Activated CD8-positive, alpha-beta memory T cell treated with anti-CD3 and anti-CD28 coated beads for 1 hour (primary cell): ENCODE measurements at places on chromosomes 16 and 17.

GRCh38 chr17:81027591-81028505 lies 7.1 kb upstream of the BAIAP2 start:
- DNase-seq: no peak

- DNase-seq: no peak
Observed at GRCh38 chr17:17134957-17135333, 71.2 kb downstream of the PLD6 start.

DNA sequence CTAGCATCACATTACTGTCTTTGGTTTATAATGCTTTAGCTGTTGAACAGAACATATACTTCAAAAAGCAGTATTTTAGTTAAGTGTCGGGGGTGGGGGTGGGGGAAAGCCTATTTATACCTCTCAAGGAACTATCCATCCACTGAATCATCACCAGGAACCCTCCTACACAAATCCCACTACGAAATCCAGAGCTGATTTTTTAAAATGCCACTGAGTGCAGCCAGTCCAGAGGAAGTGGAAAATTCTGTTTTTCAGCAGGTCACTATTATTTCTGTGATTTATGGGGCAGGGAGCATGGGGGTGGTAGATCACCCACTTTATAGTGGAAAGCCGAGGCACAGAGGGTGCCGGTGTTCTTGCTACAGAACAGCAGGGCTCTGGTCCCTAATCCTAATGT lies 284.1 kb downstream of the SOX9 start:
- DNase-seq: no peak

GRCh38 chr17:43952351-43952723 lies 1.4 kb downstream of the PYY start:
- DNase-seq: no peak

DNA sequence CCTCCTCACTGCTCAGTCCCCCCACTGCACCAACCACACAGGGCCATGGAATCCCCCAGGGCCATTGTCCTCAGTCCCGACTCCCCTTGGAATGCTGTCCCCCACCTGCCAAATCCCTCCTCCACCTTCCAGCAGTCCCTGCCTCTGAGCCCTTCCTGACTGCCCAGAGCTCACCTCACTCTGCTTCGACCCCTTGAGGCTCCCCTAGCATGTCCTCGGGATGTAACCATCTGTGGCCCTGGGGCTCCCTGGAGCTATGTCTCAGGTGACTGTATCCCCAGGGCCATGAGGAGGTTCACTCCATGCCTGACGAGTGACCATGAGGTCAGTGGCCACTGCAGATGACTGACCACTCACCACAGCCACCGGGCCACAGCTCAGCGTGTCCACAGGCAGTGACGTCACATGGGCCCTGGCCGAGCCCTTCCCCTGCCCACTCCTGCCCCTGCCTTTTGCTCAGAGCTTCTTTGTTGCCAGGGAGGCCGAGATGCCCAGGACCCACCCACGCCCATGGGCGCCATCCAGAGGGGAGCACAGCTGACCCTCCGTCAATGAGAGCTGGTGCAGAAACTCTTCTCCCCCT lies 7.7 kb upstream of the PIEZO1 start:
- no peak for DNase-seq

DNA sequence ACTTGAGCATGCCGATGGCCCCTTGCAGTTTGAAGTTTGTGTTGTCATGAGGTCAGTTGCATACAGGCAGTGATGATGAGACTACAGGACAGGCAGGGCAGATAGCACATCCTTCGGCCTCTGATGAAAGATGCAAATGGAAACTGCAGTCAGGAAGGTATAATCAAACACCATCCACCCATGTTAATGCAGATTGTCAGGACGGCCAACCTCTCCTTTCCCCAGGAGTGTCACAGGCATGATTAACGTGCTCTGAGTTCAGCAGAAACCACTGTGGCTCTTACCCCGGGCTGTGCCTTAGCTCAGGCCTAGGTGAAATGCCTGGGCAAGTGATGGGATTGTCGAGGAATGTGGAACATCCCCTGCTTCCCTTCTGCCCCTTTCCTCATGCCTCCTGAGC lies 893.5 kb upstream of the RBFOX1 start:
- no peak for DNase-seq

DNA sequence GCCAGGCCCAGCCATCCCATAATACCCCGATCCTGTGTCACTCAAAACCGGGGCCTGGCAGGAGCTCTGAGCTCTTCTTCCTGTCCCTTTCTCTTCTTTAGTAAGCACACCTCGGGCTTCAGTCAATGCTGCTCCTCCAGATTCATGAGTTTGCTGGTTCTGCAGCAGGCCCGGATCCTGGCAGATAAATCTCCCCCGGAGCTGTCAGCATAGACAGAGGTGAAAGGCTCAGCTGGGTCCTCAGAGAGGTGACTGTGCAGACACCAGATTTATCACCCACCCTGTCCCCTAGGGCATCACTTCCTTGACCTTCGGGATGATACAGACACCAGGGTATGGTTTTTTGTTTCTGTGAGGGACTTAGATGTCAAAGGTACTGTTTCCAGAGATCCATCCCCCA lies 242.5 kb upstream of the N4BP1 start:
- no peak for DNase-seq

DNA sequence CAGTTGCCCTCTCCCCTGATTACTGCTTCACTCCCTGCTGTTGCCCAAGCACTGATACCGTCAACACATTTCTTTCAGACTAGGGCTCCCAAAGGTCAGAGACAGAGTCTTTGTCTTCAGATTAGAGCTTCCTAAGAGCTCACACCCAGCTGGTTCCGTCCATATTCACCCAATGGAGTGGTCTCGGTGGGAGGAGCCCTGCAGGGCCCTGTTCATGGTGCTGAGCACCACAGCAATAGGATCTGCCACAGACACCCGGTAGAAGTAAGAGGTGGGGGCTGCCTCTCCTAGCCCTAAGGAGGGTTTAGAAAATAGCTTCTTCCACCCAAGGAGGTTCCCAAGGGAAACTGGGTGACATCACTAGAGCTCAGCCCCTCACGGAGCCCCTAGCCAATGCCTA lies 128.3 kb downstream of the CCDC144A start:
- no peak for DNase-seq

GRCh38 chr17:81090361-81091136 lies 55.6 kb downstream of the BAIAP2 start:
- DNase-seq: no peak

DNA sequence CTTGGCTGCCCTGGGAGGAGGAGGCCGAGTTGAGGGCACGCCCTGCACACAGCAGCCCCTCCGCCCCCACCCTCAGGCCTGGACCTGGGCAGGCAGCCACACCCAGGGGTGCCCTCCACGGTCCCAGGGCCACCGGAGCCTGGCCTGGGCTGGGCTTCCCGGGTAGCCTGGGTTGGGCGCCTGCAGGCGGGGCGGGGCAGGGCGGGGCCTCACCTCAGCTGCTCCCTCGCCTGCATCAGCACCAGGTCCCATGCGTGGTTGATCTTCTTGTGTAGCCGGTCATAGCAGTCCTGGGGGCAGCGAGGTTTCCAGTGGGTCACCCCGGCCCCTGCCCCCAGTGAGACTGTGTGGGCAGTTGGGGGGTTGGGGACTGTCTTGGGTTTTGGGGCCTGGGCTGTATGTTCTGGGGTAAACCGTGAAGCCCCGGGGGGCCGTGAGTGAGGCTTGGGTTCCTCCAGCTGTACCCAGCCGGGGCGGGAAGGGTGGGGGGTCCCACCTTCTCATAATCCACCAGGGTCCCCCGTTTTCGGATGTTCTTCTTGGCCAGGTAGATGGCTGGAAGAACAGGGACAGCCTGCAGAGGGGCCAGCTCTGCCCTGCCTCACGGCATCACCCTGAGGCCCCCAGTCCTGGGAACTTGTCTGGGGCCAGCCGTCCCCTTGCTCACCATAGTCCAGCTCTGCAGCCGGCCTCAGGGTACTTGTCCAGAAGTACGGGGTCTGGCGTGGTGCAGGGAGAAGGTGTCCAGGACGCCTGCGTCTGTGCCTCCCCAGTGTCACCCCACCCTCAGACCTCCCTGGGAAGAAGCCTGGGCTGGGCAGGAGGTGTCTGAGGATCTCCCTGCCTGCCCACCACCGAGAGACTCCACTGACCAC lies 2.0 kb downstream of the RGS11 start:
- DNase-seq: no peak

- no peak for DNase-seq
Observed at GRCh38 chr17:20123209-20123608, 114.0 kb downstream of the SPECC1 start.

DNA sequence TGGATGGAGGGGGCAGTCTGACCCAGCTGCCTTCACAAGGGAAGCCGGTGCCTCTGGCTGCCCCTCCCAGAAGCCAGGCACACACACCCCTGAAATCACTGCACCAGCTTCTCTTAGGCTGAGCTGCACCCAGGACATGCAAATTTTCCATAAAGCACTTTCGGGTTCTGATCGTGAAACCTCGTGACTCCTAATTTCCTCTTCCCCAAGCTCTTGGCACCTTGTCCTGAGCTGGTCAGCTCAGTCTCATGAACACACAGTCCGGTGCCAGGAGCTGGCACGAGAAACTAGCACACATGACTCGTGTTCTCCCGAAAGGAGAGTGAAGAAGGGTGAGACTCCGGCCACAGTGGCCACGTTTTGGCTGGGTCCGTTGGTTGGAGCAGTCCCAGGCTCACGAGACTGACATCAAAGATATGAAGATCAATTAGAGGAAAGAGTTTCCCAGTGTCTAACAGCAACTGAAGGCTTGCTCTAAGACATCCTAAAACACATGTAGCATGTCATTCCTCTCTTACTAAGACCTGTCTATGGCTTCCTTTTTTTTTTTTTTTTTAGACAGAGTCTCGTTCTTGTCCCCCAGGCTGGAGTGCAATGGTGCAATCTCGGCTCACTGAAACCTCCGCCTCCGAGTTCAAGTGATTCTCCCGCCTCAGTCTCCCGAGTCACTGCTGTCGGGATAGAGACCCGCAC lies 9.2 kb upstream of the ABR start:
- DNase-seq: no peak

DNA sequence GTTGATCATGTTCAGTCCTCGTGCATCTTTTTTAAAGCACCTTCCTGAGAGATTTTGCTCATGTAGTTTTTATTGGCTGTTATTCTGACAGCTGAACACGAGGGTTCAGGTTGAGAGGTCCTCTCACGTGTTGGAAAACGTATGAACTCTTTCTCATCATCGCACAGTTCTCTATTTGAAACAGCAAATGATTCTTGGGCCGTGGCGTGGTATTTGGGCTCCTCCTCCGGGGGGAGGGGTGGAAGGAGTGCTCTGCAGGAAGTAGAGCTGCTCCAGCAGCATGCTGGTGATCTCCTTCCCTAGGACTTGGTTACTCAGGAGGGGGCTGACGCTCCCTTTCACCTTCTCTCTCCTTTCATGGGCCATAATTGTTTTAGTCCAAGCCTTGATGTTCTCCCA lies 70.4 kb downstream of the KSR1 start:
- DNase-seq: no peak

GRCh38 chr17:21019976-21020586 lies 22.7 kb downstream of the USP22 start:
- DNase-seq: no peak

GRCh38 chr17:45380991-45381390 lies 51.7 kb downstream of the ARHGAP27 start:
- DNase-seq: no peak
